ENCODE measurements at places on chromosomes 3 and 15.

GRCh38 chr3:95810462-95810861 is 1003.9 kb upstream of the EPHA6 start:
- DNase-seq = no peak

DNA sequence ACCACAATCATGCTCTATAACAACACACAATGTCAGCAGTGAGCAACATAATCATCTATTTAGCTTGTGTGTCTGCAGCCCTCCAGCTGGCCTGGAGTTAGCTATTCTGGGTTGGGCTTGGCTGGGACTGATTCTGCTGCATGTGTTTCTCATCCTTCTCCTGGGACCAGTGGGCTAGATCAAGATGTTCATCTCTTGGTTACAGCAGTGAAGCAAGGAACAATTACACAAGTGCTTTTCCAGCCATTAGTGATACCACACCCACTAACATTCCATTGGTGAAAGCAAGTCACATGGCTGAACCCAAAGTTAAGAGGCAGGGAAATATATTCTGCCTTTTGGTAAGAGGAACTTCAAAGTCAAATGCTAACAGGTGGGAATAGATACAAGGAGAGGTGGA is 14.6 kb downstream of the NUDT16 start:
- DNase-seq = no peak

DNA sequence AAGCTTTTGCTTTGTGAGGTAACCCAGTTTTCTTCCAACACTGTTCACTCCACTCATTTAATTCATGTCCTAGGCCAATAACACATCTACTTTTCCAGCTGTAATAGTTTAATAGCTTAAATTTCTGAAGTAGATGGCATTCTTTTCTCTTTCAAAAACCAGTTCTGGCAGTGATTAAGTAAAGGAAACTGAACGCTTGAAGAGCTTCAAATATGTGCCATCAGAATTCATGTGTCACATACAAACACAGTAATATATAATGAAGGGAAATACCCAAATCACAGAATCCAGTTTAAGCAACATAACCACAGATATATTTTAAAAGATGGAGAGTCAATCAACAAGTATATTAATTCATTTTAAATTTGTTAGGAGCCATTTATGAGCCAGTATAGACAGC is 91.0 kb downstream of the TNIK start:
- DNase-seq = no peak

GRCh38 chr3:45992821-45993221 is 2.8 kb downstream of the FYCO1 start:
- DNase-seq = no peak

DNA sequence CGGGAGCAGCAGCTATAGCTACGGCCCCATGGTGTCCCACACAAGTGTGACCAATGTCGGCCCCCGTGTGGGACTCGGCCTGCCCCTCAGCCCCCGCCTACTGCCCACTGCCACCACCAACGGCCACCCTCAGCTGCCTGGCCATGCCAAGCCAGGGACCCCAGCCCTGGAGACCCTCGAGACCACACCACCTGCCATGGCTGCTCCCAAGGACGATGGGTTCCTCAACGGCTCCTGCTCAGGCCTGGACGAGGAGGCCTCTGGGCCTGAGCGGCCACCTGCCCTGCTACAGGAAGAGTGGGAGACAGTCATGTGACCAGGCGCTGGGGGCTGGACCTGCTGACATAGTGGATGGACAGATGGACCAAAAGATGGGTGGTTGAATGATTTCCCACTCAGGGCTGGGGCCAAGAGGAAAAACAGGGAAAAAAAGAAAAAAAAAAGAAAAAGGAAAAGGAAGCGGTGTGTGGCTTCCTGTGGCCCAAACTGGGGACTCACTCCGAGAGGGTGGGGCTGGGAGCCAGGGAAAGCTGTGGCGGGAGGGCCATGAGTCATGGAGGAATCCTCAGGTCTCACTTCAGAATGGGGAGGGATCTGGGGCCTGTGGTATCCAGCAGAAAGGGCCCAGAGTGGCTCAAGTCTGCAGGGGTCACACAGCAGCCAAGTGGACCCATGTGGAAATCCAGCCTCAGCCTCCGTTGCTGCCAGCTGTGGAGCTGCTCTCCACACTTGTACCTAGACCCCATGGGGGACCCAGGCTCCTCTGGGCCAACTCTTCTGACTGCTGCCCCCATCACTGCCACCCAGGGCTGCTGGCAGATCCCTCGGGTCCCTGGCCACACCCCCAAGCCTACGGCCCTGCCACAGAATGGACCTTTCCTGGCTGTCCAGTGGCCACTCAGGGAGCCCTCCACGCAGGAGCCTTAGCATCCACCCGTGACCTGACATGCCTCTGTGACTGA is 26.1 kb downstream of the PTH1R start:
- DNase-seq = no peak

DNA sequence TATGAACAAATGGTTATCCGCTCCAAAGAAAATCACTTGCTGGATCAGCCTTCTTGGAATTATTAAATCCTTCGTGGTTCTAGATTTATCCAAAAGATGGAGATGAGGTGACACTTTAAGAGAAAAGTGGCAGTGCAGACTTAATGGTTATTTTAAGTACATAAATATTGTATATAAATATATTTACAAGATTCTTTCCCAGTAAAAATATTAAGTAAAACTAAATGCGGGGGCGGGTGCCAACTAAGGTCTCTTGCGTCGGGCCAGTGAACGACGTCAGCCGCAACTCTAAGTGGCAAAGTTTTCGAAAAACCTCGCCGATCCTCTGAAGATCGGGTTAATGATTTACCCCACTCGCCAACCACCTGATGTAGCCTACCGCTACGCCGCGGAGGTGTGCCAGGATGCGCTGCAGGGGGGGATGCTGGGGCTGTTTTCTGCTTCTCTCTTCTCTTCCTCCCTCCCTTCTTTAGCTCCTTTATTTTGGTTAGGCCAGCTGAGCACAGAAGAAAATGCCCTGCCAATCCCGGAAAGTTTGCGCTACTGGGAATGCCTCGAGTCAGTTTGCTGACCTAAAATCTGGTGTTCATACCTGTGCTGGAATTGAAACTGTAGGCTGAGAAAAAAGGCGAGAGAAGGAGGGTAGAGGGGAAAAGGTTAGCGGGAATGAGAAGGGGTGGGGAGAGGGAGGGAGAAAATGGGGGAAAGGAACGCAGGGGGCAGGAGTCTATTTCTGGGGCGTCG is 7.6 kb upstream of the FOXB1 start:
- DNase-seq = no peak

- DNase-seq = no peak
These were observed 144.1 kb downstream of the LRRK1 start for GRCh38 chr15:101063212-101063611.

- no peak for DNase-seq
These were observed 4.2 kb downstream of the MAPKBP1 start for GRCh38 chr15:41778521-41778920.

DNA sequence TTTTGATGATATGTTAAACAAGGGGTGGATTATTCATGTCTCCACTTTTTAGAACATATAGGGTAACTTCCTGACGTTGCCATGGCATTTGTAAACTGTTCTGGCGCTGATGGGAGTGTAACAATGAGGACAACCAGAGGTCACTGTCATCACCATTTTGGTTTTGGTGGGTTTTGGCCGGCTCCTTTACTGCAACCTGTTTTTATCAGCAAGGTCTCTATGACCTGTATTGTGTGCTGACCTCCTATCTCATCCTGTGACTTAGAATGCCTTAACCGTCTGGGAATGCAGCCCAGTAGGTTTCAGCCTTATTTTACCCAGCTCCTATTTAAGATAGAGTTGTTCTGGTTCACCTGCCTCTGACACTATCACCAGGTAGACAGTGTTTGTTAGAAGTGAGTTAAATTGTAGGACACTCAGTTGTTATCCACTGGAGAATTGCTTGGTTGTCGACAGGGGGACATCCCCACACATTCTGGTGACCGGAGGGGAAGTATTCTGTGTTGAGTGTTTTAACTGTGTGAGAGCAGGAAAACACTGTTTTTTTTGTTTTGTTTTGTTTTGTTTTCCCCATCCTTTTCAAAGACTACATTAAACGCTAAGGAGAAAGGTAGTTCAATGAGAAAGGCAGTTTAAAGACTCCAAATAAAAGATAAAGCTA is 36.9 kb upstream of the SKIL start:
- no peak for DNase-seq

- no peak for DNase-seq
These were observed 7.8 kb upstream of the ATP10A start for GRCh38 chr15:25870938-25871337.

DNA sequence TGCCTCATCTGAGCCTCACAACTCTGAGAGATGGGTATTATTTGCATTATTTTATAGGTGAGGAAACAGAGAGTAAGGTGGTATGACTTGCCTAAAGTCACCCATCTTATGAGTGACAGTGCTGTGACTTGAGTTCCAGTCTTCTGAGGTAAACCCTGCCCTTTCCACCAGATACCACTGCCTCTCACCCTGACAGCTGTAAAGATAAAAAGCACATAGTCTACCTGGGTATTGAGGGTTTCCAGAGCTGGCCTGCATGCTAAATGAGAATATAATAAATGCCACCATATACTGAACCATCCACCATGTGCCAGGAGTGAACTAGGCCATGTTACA is 25.6 kb downstream of the RASGRP1 start:
- DNase-seq = no peak

DNA sequence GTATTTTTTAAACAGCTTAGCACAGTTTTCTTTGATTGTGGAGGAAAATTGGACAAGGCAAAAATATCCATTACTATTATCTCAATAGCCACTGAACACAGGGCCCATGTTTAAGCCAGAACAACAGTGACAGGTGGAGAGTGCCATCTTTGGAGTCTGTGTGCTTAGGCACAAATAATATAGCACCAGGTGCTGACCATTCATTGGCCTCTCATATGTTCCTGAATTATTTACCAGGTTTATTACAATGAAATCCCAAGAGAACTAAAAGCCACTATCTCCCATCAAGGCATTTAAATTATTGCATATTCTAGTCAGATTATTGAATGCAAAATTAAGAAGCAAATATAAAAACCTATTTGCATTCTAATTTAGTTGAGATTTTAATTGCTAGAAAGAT is 39.6 kb downstream of the GPR156 start:
- DNase-seq = no peak

- no peak for DNase-seq
These were observed 32.1 kb upstream of the CLASP2 start for GRCh38 chr3:33750211-33750548.

- no peak for DNase-seq
These were observed 638.0 kb downstream of the OTOL1 start for GRCh38 chr3:162134571-162134970.

DNA sequence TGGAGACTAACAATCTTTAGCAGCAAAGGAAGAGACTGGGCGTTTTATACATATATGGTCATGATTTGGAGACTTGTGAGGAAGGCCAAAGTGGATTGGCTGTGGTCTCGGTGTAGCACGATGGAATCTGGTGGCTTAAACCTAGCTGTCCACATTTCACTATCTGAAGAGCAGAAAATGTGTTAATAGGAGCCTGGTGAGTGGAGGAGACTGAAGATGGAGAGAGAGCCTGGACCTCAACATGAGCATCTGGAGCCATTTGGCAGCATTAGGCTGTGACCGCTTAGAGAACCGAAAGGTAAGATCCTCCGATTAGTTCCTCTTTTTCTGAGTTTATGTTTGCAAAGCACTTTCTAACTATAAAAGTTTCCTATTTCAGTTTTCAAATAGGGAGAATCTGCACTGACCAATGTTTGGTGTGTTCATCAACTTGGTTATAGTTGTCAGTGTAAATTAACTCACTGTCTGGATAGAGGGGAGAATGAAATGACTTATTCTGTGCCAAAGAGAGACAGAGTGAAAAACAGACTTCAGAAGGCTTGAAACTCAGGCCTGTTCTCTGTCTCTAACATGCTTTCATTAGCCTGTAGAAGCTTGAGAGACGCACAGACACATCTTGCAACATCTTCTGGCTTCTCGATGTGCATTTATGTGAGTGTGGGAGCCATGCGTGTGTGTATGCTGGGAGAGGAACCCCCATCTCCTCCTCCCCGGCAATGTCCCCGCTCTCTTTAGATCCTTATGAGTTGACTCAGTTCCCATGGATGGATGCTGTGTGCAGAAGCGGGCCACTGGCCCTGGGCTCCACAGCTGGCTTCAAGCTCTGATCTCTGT is 244.7 kb upstream of the TBL1XR1 start:
- no peak for DNase-seq

- DNase-seq = no peak
These were observed 5.7 kb downstream of the FURIN start for GRCh38 chr15:90873998-90874605.

DNA sequence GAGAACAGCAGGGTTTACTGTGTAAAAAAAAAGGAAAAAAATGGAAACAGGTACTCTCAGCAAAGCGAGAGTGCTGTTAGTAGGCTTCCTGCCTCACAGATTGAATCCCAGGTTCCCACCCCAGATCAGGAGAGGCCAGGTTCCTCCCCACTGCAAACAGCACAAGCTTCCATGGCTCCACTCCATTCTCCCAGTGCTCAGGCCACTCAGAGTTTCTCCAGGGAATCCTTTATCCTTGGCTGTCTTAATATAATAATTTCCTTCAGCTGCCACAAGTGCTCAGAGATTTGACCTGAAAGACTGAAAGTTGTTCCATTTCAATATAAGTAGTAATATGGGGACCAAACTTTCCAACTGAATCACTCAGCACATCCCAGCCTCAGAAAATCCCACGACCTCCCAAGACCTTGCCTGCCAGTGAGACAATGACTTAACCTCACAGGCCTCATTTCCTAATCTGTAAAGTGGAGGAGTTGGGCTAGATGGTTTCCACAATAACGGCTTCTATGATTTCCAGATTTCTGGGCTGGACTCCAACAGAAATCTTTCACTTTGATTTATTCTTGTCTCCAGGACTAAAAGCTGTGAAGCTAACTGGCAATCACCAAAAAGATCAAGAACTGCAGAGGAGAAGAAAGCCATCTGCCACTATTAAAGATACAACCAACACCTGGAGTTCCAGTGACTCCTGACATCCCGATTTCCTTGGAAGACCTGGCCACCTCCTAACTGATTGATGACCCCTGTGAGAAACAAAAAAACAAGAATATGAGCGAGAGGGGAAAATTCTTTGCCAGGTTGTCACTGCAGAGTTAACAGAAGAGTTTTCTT is 289.5 kb downstream of the NEK10 start:
- DNase-seq = no peak

GRCh38 chr15:68028137-68028887 is 25.8 kb upstream of the PIAS1 start:
- no peak for DNase-seq
